AG10803 (cell line): ENCODE measurements at places on chromosomes 2 and 18.

- DNase-seq: no peak
These were observed 76.8 kb downstream of the LYPD1 start for GRCh38 chr2:132593171-132593570.

- DNase-seq: no peak
These were observed 96.0 kb upstream of the ALKAL2 start for GRCh38 chr2:383888-384287.

DNA sequence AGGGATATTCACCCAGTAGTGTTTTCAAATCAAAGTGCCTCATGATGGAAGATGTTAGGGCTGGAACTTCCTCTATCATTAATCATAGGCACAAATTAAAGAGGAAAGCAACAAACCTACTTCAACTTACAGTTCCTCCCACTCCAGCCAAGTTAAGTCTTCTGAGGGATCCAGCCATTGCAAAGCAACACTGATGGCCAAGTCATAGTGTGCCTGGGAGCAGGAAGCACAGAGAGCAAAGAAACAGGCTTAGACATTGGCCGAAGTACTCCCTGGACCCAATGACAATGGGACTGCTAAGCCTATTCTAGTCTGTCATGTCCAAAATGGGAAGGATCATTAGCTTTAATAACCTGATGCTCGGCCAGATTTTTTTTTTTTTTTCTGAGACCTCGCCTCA lies 7.0 kb downstream of the C2orf80 start:
- no peak for DNase-seq

- DNase-seq: no peak
These were observed 18.9 kb downstream of the ADRA2B start for GRCh38 chr2:96097441-96097840.

GRCh38 chr18:23336101-23336500 lies 117.0 kb upstream of the RIOK3 start:
- DNase-seq: no peak

DNA sequence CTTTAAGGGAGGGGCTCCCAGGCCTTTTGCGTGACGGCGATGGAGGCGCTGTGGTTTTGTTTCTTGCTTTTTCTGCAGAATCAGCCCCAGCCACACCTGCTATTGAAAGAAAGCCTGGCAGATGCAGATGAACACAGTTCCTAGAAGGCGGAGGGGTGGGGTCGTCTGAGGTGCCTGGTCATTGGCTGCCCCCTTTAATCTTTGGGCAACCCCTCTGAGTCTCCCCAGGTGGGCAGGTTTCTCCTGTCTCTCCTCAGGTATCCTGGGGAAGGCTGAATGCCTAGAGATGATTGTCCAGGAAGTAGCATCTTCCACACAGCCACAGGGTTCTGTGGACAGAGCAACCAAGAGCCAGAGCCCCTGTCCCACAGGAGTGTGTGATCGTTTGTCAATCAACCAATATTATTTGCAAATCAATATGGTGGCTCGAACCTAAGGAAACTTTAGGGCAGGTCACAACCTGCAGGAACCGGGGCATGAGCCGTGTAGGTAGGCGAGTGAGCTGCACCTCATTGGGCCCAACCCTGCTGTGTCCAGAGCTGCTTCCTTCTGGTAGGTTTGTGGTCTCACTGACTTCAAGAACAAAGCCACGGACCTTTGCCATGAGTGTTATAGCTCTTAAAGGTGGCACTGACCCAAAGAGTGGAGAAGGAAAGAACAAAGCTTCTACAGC lies 104.3 kb downstream of the NDUFA10 start:
- DNase-seq: no peak

DNA sequence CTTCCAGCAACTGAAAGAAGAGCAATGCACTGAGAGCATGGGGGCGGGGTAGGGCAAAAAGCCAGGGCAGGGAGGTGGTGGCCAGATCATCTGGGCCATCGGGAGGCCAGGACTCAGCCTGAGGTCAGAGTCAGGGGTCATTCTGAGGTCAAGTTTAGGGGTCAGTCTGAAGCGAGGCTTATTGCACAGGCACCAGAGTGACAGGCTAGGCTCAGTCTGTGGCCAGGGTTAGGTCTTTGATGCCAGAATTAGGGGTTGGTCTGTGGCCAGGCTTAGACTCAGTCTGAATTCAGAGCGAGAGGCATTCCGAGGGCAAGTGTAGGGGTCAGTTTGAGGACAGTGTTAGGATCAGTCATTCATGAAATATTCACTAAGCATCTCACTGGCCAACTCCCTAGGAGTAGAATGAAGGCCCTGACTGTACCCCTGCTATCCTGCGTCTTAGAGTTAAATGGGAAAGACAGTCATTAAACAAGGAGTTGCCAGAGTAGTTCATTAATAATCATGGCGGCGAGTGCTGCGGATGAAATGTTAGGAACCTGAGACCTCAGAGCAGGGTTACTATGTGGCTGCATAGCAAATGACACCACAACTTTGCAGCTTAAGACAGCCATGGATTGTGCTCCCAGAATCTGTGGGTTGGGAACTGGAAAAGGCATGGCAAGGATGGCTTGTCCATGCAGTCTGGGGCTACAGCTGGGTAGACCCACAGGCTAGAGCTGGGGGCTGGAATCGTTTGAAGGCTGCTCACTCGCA lies 198.7 kb downstream of the CYP26B1 start:
- DNase-seq: peak; percentile 90
